ENCODE measurements at places on chromosomes 5 and 9. TPM values are rescaled to one million over a fixed set of nuclear protein-coding genes. Genes with fewer than 3 reads are reported as not detected.
A peak's percentile ranks its signal among the peaks of the same experiment; 100 is the strongest.

Gene ZNF782
- polyA plus RNA-seq, result 1.6 TPM

Gene BARX1
- not detected for polyA plus RNA-seq

Gene TNFSF15
- 10.5 TPM for polyA plus RNA-seq

Gene PCDHGB1
- polyA plus RNA-seq, result not detected

Gene PTCH1
- polyA plus RNA-seq, result 2.7 TPM

Gene IL5
- polyA plus RNA-seq, result not detected

Gene ARL14EPL
- polyA plus RNA-seq, result not detected

Gene ATP10B
- 3.5 TPM for polyA plus RNA-seq

DNA sequence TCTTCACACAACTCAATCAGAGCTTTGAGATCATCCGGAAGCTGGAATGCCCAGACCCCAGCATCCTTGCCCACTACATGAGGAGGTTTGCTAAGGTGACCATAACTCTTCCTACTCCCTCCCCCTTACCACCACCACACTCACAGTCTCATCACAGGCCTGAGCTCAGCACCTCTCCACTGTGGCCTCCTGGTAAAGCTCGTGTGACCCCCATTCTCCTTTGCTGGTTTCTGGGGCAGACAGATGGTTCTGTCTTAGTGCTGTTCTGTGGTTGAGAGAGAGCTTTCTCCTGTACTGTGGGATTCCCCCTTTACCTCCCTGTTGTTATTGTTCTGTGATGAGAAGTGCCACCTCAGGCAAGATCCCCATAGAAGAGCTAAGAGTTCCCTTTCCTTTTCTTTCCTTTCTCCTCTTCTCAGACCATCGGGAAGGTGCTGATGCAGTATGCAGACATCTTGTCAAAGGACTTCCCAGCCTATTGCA lies 92.7 kb upstream of the RUSC2 start:
- H3K36me3 ChIP-seq, result peaks cover 4% of the 10 kb centered on the region
- no peak overlapping the region for H3K4me3 ChIP-seq
- no peaks in the 10 kb centered on the region for H3K27me3 ChIP-seq
- DNase-seq, result no peak

DNA sequence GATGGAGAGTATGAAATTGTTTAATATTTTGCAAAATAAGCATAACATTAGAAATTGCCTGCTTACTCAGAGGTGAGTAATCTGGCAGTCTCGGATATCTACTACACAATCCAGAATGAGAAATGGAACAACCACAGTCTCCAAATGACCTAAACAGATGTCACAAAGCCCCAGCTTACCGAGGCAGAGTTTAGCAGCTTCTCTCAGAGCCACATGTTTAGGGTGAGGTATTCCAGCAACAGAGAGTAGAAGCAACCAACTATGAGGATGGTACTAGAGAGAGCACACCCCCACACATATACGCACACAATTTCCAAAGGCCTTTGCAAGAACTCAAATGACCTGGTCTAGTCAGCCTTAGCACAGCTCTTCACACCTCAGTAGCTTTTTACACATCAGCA lies 122.7 kb upstream of the LPAR1 start:
- no peak for DNase-seq
- no peaks in the 10 kb centered on the region for H3K4me1 ChIP-seq
- no peaks in the 10 kb centered on the region for H3K27me3 ChIP-seq
- no peaks in the 10 kb centered on the region for H3K36me3 ChIP-seq

DNA sequence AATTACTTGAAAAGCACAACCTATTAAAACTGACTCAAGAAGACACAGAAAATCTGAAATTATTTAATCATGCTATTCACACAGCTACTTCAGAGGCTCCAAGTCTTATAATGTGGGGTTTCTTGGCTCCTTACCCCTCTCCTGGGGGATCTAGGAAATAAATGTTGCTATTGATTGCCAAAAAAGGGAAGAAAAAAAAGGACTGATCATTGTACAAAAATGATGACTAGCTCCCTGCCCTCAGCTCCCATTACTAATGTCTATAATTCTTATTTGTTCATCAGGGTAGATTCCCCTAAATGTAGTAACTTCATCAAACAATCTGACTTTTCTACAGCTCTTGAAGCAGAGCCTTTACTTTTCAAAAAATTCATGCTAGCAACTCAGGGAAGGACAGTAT lies 3.3 kb upstream of the SMC5 start:
- no peaks in the 10 kb centered on the region for H3K36me3 ChIP-seq
- no peaks in the 10 kb centered on the region for H3K27me3 ChIP-seq
- H3K4me3 ChIP-seq, result peak overlapping the region; percentile 10
- H3K4me1 ChIP-seq, result peaks cover 7% of the 10 kb centered on the region

DNA sequence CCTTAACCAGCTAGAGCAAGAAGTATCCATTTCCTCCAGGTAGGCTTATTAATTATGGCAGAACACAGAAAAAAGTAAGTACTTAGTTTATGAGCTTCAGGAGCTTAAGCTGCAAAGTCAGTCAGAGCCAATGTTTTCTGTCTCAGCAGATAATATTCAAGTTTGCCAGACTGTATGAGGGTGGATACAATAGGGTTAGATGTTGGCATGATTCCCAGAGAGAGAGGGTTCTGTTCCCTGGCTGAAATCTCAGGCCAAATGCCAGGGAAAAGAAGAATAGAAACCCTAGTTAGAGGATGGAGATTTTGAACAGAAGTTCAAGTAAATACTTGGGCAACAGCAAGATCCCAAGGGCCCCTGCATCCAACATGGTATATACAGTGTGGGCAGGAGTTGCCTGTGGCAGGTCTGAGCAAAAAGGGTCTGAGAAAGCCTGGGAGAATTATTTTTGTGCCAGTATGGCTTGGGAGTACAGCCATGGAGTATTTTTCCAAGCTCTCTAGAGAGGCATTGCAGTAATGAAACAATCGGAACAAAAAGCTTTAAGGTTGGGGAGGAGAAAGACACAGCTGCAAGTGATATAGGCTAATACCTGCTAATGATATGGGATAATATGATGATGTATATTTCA lies 31.0 kb upstream of the ISOC1 start:
- H3K36me3 ChIP-seq, result no peaks in the 10 kb centered on the region
- H3K4me3 ChIP-seq, result no peak overlapping the region
- no peak overlapping the region for H3K27ac ChIP-seq
- H3K27me3 ChIP-seq, result no peaks in the 10 kb centered on the region
- no peaks in the 10 kb centered on the region for H3K4me1 ChIP-seq

DNA sequence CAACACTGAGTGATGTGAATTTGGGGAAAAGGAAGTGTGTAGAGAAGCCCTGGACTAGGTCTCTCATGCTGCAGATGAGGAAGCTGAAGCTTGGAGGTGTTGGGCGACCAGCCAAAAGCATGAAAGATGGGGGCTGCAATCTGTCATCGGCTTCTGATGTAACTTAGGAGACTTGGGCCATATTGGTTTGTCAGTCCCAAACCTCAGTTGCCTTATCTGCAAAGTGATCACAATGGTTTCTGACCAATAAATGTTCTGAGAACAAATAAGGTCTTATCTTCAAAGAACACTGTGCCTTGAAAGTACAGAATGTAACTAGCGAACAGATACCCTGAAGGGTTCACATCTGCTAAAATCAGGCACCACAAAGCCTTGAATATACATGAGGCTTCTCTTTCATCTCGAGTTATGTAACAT lies 198.4 kb upstream of the NR3C1 start:
- H3K4me1 ChIP-seq, result no peaks in the 10 kb centered on the region
- H3K4me3 ChIP-seq, result no peak overlapping the region
- no peaks in the 10 kb centered on the region for H3K27me3 ChIP-seq
- H3K36me3 ChIP-seq, result no peaks in the 10 kb centered on the region

DNA sequence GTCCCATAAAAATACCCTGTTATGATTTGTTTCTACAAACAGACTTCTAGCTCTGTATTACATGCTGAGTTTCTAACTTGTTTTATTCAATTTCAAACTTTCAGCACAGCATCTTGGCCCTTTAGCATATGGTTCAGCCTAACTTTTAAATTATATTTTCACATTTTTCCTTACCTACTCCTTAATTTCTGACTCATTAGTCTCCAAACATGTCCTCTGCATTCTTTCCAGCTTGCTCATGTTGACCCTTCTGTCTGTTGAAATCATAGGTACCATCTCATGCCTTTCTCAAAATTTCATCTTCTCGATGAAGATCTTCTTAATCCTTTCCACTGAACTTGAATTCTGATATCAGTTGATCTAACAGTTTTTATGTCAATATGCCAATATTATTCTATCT lies 200.9 kb upstream of the RIOK2 start:
- no peak for DNase-seq
- no peaks in the 10 kb centered on the region for H3K4me1 ChIP-seq
- H3K27ac ChIP-seq, result no peak overlapping the region
- H3K27me3 ChIP-seq, result no peaks in the 10 kb centered on the region
- no peaks in the 10 kb centered on the region for H3K36me3 ChIP-seq

- H3K36me3 ChIP-seq, result no peaks in the 10 kb centered on the region
- H3K27me3 ChIP-seq, result peaks cover 34% of the 10 kb centered on the region
- H3K4me3 ChIP-seq, result no peak overlapping the region
Measured at GRCh38 chr5:135930949-135931295, 23.9 kb downstream of the LECT2 start.

- H3K4me3 ChIP-seq, result no peak overlapping the region
- H3K4me1 ChIP-seq, result no peaks in the 10 kb centered on the region
- no peak overlapping the region for H3K27ac ChIP-seq
- no peak for DNase-seq
- H3K36me3 ChIP-seq, result no peaks in the 10 kb centered on the region
Measured at GRCh38 chr9:115604831-115605483, 487.0 kb upstream of the TNC start.

GRCh38 chr5:93438124-93438523 lies 142.9 kb downstream of the NR2F1-AS1 start:
- H3K36me3 ChIP-seq, result no peaks in the 10 kb centered on the region
- no peaks in the 10 kb centered on the region for H3K27me3 ChIP-seq
- H3K4me3 ChIP-seq, result no peak overlapping the region
- H3K27ac ChIP-seq, result no peak overlapping the region
- no peaks in the 10 kb centered on the region for H3K4me1 ChIP-seq

GRCh38 chr9:89380437-89381307 lies 62.4 kb downstream of the SECISBP2 start:
- H3K27me3 ChIP-seq, result no peaks in the 10 kb centered on the region
- peaks cover 87% of the 10 kb centered on the region for H3K36me3 ChIP-seq
- H3K27ac ChIP-seq, result peak overlapping the region; percentile 32
- DNase-seq, result no peak

GRCh38 chr5:67434466-67434865 lies 237.9 kb upstream of the CD180 start:
- no peaks in the 10 kb centered on the region for H3K27me3 ChIP-seq
- H3K27ac ChIP-seq, result no peak overlapping the region
- H3K4me3 ChIP-seq, result no peak overlapping the region
- no peak for DNase-seq
- no peaks in the 10 kb centered on the region for H3K4me1 ChIP-seq
- no peaks in the 10 kb centered on the region for H3K36me3 ChIP-seq

DNA sequence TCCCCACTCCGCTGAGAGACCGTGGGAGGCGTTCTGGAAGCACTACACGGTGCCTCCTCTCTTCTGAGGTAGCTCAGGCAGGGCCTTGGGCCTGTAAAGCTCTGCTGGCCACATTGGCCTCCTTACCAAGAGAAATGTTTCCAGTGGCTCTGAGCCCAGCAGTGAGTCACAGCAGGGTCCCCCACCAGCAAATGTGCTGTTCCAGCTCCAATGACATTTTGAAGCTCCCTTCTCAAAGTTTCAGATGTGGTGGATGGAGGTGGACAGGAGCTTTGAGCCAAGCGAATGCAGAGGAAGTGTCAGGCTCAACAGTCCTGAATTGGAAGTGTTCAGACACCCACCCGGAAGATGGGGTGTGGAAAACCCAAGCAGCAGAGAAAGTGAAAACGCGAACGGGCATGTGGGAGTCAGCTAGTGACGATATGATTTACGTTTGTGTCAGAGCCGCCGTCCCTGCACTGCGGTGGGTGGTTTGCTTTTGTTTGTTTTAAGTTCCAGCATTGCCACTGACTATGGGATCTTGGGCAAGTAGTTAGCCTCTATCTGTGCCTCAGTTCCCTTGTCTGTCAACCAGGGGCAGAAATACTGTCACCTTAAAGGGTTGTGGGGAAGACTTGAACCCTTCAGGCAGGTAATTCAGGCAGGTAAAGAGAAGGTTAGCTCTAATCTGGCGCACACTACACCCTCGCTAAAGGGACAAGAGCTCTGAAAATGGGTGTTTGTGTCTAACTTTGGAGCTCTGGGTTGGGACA lies 38.2 kb downstream of the C5orf15 start:
- no peaks in the 10 kb centered on the region for H3K27me3 ChIP-seq
- H3K4me3 ChIP-seq, result no peak overlapping the region
- no peak for DNase-seq
- H3K27ac ChIP-seq, result no peak overlapping the region
- H3K36me3 ChIP-seq, result no peaks in the 10 kb centered on the region
- H3K4me1 ChIP-seq, result no peaks in the 10 kb centered on the region

GRCh38 chr9:87609002-87609401 lies 111.3 kb downstream of the DAPK1 start:
- no peak for DNase-seq
- no peak overlapping the region for H3K27ac ChIP-seq
- no peaks in the 10 kb centered on the region for H3K27me3 ChIP-seq
- H3K4me1 ChIP-seq, result no peaks in the 10 kb centered on the region
- no peak overlapping the region for H3K4me3 ChIP-seq

DNA sequence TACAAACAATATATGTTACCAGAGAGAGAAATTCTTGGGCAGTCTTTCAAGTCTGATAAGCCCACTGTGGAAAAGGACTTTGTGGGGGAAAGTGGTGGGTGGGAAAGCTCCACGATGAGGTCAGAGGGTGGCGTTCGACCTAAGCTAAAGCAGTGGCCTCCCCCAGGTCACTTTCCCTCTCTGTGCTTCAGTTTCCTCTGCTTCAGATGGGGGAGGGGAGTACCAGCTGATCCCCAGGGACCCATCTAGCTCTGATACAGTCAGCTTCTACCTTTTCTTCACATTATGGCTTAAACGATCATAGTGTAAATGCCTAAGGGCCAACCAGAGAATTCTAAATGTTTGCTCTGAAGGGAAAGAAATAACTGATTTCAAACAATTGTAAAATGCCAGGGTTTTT lies 36.6 kb upstream of the ARSB start:
- H3K36me3 ChIP-seq, result no peaks in the 10 kb centered on the region
- H3K27me3 ChIP-seq, result peaks cover 3% of the 10 kb centered on the region
- H3K4me1 ChIP-seq, result no peaks in the 10 kb centered on the region
- no peak overlapping the region for H3K4me3 ChIP-seq
- DNase-seq, result no peak

- no peak overlapping the region for H3K27ac ChIP-seq
- H3K4me3 ChIP-seq, result no peak overlapping the region
- no peaks in the 10 kb centered on the region for H3K27me3 ChIP-seq
- no peak for DNase-seq
Measured at GRCh38 chr5:161387121-161387520, 159.4 kb downstream of the GABRB2 start.

DNA sequence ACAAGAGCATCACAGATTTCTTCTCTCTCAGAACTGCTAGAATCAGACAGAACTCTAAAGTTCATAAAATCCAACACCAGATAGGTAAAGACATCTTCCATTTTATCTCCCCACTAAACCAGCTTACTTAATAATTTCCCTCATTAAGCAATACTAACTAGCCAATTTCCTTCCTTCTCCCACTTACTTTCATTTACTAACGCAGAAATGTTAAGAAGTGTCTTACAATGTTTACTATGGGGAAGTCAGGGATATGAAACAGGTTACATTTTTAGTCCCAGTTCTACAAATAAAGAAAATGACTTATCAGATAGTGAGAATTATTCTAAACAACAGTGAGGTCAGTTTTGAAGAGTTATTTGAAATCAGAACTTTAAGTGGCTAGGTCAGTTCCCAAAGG lies 236.5 kb downstream of the FBXL17 start:
- no peaks in the 10 kb centered on the region for H3K4me1 ChIP-seq
- H3K27ac ChIP-seq, result no peak overlapping the region
- no peaks in the 10 kb centered on the region for H3K27me3 ChIP-seq
- DNase-seq, result no peak
- no peak overlapping the region for H3K4me3 ChIP-seq
- no peaks in the 10 kb centered on the region for H3K36me3 ChIP-seq

GRCh38 chr9:29325894-29326293 lies 1752.6 kb upstream of the C9orf72 start:
- DNase-seq, result no peak
- H3K27ac ChIP-seq, result no peak overlapping the region
- no peaks in the 10 kb centered on the region for H3K27me3 ChIP-seq
- no peaks in the 10 kb centered on the region for H3K36me3 ChIP-seq
- no peak overlapping the region for H3K4me3 ChIP-seq

Measured in small intestine (tissue), 16 donors.